Activated T-helper 9 cell treated with anti-CD3 and anti-CD28 coated beads, Interleukin-2, amount 50 U/mL, for 16 hours (primary cell): ENCODE measurements at places on chromosomes 1 and 21.

- no peak for DNase-seq
These were observed 106.5 kb downstream of the PHTF1 start for GRCh38 chr1:113652771-113653170.

GRCh38 chr1:36523850-36524249, 41.1 kb upstream of the CSF3R start:
- peak; percentile 26 for DNase-seq

DNA sequence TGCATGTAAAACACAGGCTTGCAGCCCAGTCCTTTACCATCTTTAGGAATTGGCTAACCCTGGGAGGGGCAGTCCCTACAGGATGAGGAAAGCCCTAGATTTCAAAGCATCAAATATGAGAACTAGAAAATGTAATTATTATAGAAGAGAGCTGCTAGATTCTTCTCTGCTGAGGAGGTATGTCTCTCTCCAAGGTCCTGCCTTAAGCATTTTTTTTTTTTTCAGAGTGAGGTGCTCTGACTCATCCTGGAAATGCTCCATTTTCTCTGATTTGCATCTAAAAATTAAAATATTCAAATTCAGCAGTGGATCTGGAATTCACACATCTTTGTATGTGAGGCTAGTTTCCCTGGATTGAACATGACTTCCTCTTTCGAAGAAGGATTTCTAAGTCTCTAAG, 149.8 kb downstream of the ZNF648 start:
- no peak for DNase-seq

DNA sequence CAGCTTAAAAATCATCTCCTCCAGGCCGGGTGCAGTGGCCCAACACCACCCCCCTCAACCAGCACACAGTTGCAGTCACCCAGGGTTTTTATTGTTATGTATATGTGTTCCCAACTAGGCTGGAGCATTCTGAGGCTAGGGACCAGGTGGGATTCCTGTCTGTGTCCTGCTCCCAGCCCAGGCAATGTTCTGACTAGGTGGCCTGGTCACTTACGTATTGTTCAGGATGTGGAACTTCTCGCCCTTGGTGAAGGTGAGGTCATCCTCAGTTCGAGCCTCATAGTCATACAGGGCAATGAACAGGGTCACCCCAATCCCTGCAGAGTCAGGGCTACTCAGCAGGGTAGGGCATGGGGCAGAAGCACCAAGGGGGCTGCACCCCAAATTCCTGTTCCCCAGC, 12.2 kb downstream of the FGR start:
- DNase-seq: no peak

- DNase-seq: no peak
These were observed 32.3 kb upstream of the NHLH2 start for GRCh38 chr1:115873184-115873583.

DNA sequence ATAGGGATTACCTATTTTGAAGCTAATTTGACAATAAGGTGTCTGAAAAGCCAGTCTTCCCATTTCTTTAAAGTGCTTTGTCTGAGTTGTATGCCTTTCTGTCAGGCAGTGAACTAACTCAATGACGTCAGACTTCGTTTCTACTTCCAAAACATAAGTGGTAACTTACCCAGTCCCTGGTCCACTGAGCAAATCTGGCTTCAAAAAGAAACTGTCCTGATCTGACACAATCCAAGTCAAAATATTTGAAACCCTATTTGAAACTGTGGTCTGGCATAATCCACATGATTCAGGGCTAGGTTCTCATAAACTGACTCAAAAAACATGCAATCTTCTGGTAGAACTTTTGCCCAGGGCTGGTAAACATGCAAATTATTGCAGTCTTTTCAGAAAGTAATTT, 34.0 kb downstream of the DIRAS3 start:
- DNase-seq: no peak

GRCh38 chr21:32549440-32549839, 35.9 kb downstream of the TCP10L start:
- DNase-seq: no peak

GRCh38 chr21:42063191-42063570, 7.9 kb upstream of the UMODL1 start:
- DNase-seq: no peak

DNA sequence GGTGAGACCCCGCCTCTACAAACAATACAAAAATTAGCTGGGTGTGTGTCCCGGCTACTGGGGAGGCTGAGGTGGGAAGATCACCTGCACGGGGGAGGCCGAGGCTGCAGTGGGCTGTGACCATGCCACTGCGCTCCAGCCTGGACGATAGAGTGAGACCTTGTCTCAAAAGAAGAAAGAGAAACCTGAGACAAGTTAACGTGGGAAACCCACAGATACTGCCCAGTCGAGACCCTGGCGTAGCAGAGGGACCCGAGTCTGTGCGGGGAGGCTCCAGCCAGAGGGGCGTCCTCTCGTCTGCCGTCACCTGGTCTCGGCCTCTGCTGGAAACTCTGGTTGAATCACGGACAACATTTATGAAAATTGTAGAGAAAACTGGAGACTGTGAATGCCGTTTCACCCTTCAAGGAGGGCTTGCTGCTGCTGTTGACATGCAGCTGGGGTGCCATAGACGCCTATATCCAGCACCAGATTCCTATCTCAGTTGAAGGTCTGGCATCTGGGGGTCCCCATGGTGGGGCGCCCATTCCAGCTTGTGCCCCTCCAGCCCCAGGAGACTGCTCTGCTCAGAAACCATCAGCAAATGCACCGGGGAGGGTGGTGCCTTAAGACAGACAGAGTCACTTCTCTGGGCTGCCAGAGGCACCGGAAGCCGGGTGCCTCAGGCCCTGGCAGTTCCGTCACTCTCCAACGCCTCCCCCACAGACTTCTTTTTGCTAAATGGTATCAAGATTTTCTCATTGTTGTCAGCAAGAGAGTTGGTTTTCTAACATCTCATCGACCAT, 13.6 kb upstream of the CDK11B start:
- DNase-seq: no peak

GRCh38 chr1:67489643-67490042, 59.4 kb upstream of the SERBP1 start:
- DNase-seq: no peak

DNA sequence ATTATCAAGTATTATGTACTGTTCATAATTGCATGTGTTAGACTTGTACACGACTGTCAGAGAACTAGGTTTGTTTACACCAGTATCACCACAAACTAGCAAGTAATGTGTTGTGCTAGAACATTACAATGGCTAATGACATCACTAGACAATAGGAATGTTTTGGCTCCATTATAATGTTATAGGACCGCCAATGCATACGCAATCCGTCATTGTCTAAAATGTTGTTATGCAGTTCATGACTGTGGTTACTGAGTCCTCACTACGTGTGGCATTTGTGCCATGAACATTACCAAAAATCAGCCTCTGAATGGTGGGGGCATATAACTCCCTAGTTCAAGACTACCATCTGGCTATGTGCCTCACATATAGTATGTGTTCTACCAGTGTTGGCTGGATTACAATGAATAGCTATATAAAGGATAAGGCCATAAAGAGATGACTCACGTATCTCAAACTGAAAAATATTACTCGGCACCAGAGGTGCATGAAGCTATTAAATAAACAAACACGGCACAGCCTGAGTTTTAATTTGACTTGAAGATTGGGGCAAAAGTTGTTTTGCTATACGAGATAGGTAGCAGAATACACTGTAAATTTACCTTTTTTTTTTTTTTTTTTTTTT, 89.1 kb upstream of the COL24A1 start:
- no peak for DNase-seq
